ENCODE measurements at places on chromosomes 1 and 21. TPM values are rescaled to one million over a fixed set of nuclear protein-coding genes. Genes with fewer than 3 reads are reported as not detected.

DNA sequence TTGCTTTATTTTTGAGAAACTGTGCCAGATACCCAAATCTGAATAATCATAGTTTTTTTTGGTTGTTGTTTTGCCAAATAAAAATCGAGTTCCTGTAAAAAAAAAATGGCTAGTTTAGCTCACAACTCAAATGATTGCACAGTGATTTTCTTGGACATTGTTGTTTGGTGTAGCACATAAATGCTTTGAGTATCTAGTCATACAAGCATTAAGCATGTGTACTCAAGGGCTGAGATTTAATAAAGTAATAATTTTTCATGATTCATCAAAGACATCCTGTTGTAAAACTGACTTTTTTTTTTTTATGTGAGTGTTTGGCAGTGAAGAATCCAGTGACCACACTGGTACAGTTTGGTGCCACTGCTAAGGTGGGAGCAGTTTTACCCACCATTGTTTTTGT, 18.8 kb downstream of the ITSN1 start:
- no peak overlapping the region for H3K4me3 ChIP-seq
- H3K27ac ChIP-seq: peak overlapping the region; percentile 42
- peaks cover 20% of the 10 kb centered on the region for H3K4me1 ChIP-seq

Gene FOXD2
- 0.44 TPM for total RNA-seq

- H3K4me3 ChIP-seq: no peak overlapping the region
Measured at GRCh38 chr1:187839873-187840272, 1011.1 kb downstream of the PLA2G4A start.

Gene PROK1
- total RNA-seq: not detected

Gene ANKRD34A
- 3.1 TPM for total RNA-seq

Gene HIPK1
- 50.2 TPM for total RNA-seq

GRCh38 chr21:32940079-32941014, 85.4 kb upstream of the OLIG2 start:
- peaks cover 50% of the 10 kb centered on the region for H3K27me3 ChIP-seq
- H3K27ac ChIP-seq: no peak overlapping the region
- no peaks in the 10 kb centered on the region for H3K36me3 ChIP-seq
- H3K4me1 ChIP-seq: no peaks in the 10 kb centered on the region

DNA sequence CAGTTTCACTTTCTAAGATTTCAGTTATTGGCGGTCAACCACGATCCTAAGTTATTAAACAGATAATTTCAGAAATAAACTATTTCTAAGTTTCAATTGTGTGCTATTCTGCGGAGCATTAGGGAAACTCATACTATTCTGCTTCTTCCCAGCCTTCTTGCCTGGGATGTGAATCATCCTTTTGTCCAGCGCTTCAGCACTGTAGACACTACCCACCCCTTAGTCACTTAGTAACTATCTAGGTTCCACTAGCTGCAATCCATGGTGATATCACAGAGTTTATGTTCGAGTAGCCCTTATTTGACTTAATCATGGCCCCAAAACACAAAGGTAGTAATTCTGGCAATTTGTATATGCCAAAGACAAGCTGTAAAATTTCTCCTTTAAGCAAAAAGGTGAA, 279.9 kb upstream of the ADAMTS5 start:
- no peaks in the 10 kb centered on the region for H3K36me3 ChIP-seq
- no peak overlapping the region for H3K4me3 ChIP-seq
- DNase-seq: peak; percentile 17

DNA sequence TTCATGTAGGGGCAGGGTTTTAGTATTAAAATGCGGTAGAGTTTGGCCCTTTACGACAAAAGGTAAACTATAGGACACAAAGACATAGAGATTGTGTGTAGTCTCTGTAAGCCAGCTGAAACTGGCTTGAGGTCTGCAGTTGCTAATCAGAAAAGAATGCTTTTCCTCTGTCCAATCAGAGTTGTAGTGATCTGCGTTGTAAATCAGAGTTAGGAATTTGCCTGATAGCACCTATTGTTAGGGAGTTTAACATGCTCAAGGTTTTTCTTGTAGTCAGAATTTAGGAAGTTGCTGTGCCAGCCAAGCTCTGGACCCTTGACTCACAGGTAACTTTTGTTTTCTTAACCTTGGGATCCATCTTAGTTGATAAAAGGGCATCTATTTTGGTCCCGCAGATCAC, 61.2 kb upstream of the VTCN1 start:
- H3K27ac ChIP-seq: no peak overlapping the region
- no peak for DNase-seq
- H3K4me3 ChIP-seq: no peak overlapping the region

- peaks cover 16% of the 10 kb centered on the region for H3K36me3 ChIP-seq
- no peaks in the 10 kb centered on the region for H3K27me3 ChIP-seq
- peaks cover 19% of the 10 kb centered on the region for H3K4me1 ChIP-seq
- peak overlapping the region; percentile 85 for H3K27ac ChIP-seq
Measured at GRCh38 chr1:89844860-89845259, 24.0 kb downstream of the LRRC8D start.

- no peak overlapping the region for H3K4me3 ChIP-seq
- no peak overlapping the region for H3K27ac ChIP-seq
- no peak for DNase-seq
- H3K4me1 ChIP-seq: peaks cover 17% of the 10 kb centered on the region
Measured at GRCh38 chr1:115725600-115725999, 42.9 kb downstream of the CASQ2 start.

DNA sequence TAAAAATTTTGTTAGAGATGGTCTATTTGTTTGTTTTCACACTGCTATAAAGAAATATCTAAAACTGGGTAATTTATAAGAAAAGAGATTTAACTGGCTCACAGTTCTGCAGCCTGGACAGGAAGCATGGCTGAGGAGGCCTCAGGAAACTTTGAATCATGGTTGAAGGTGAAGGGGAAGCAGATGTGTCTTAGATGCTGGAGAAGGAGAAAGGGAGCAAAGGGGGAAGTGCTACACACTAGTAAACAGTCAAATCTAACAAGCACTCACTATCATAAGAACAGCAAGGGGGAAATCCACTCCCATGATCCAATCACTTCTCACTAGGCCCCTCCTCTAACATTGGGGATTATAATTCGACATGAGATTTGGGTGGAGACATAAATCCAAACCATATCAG, 76.8 kb upstream of the COL24A1 start:
- no peaks in the 10 kb centered on the region for H3K27me3 ChIP-seq
- H3K27ac ChIP-seq: no peak overlapping the region
- H3K4me1 ChIP-seq: peaks cover 6% of the 10 kb centered on the region
- DNase-seq: no peak

DNA sequence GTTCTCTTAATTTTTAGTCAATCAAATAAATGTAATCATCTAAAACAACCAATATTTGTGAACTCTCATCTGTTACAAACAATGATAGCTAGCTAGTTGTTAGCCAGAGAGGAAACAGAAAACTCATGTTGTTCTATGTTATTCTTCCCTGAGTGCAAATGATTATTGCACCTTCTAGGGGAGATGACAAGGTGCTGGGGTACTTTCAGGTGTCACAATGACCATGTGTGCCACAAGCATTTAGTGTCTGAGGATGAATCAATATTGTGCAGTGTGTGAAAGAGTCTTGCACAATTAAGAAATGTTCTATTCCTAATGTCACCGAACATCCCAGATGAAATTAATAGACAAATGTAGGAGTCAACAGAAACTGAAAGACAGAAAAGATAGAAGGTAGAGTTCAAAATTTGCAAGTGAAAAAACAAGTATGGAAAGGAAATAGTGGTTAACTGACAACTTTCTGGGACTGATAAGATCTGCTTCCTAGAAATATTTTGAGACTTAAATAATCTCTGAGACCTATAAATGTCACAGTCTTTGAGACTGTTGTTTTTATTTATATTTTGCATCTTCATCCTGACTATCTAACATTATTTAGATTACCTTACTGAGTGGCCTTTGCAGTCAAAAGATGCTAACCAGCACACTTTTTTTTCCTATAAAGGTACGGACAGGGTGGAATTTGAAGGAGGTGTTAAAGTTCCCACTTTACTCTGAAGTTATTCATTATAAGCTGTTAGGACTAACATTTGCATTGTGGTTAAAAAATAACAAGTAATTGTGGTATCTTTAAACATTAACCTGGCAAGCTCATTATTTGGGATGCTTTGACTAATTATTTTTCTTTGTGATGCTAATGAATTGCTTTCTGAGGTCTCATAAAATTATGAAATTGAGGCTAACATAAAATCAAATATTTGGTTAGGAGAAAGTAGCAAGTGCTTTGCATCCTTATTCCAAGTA, 21.6 kb upstream of the DPYD start:
- peaks cover 13% of the 10 kb centered on the region for H3K4me1 ChIP-seq
- no peak for DNase-seq
- no peak overlapping the region for H3K4me3 ChIP-seq
- no peak overlapping the region for H3K27ac ChIP-seq

Gene ABCA4
- total RNA-seq: not detected

Gene TXLNA
- total RNA-seq: 64.8 TPM

DNA sequence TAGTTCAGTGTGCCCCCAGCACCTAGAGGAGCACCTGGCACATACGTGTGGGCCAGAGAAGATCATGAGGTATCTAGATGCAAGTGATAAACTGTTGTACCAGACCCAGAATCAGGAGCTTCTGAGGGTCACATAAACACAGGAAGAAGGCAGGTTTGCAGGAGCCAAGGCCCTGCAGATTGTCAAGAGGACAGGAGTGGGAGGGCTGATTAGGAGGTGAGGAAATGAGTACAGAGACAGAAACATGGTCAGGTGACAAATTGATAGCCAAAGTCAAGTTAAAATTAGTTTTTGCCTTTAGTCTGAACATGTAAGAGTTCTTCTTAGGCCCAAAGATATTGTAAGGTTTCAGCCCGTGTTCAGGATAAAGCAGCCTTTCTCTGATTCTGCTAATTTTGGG, 14.0 kb upstream of the TRAF3IP3 start:
- H3K4me1 ChIP-seq: peaks cover 12% of the 10 kb centered on the region
- no peaks in the 10 kb centered on the region for H3K27me3 ChIP-seq

GRCh38 chr1:6842301-6842700, 57.0 kb downstream of the CAMTA1 start:
- no peak overlapping the region for H3K4me3 ChIP-seq
- H3K36me3 ChIP-seq: peaks cover 11% of the 10 kb centered on the region
- no peaks in the 10 kb centered on the region for H3K27me3 ChIP-seq
- no peak overlapping the region for H3K27ac ChIP-seq

Gene CHD1L
- 81.5 TPM for total RNA-seq

DNA sequence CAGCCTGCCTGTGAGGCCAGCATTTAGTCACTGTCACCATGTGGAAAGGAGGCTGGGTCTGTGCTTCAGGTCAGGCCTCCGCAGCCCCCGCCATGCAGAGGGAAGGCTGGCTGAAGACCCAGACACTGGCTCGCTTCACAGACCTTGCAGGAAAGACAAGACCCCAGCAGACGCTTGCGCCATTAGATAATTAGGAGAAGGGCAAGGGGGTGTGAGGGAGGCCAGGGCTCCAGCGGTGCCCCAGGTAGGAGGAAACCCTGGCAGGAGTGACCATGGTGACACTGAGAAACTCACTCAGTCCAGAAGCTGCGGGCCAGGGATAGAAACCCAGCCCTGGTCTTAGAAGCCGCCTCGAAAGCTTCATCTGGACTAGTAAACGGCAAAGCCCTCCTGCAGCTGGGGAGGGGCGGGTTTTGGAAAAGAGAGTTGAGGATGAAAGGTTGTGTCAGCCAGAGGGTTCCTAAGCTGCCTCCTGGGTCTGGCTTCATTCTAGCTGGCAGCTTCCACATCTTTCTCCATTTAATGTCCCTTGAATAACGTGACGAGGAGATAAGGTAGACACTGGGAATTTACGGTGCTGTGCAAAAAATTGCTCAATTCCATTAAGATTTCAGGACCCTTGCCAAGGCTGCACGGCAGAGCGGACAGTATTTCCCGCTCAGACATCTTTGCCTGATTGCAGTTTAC, 294.1 kb upstream of the VAMP3 start:
- no peak overlapping the region for H3K4me3 ChIP-seq
- peaks cover 5% of the 10 kb centered on the region for H3K36me3 ChIP-seq
- no peaks in the 10 kb centered on the region for H3K4me1 ChIP-seq
- H3K27me3 ChIP-seq: no peaks in the 10 kb centered on the region

Gene ESRRG
- total RNA-seq: not detected

- DNase-seq: no peak
- H3K36me3 ChIP-seq: no peaks in the 10 kb centered on the region
- no peaks in the 10 kb centered on the region for H3K27me3 ChIP-seq
- H3K27ac ChIP-seq: peak overlapping the region; percentile 82
Measured at GRCh38 chr1:24118410-24119242, 6.7 kb upstream of the MYOM3 start.

GRCh38 chr1:67355745-67356424, 48.2 kb downstream of the IL12RB2 start:
- peaks cover 5% of the 10 kb centered on the region for H3K36me3 ChIP-seq
- peak; percentile 71 for DNase-seq
- H3K4me3 ChIP-seq: peak overlapping the region; percentile 1
- no peaks in the 10 kb centered on the region for H3K27me3 ChIP-seq
- H3K27ac ChIP-seq: peak overlapping the region; percentile 73

GRCh38 chr1:57916041-57916440, 492.2 kb upstream of the DAB1 start:
- H3K4me1 ChIP-seq: no peaks in the 10 kb centered on the region
- H3K27ac ChIP-seq: no peak overlapping the region
- H3K27me3 ChIP-seq: no peaks in the 10 kb centered on the region
- no peaks in the 10 kb centered on the region for H3K36me3 ChIP-seq
- H3K4me3 ChIP-seq: no peak overlapping the region

- no peak for DNase-seq
- no peaks in the 10 kb centered on the region for H3K36me3 ChIP-seq
- H3K4me3 ChIP-seq: no peak overlapping the region
- no peaks in the 10 kb centered on the region for H3K4me1 ChIP-seq
- H3K27me3 ChIP-seq: no peaks in the 10 kb centered on the region
- H3K27ac ChIP-seq: no peak overlapping the region
Measured at GRCh38 chr21:19049567-19049966, 646.0 kb upstream of the TMPRSS15 start.

GRCh38 chr1:39720094-39720999, 18.3 kb upstream of the PPIE start:
- no peaks in the 10 kb centered on the region for H3K4me1 ChIP-seq
- H3K27me3 ChIP-seq: peaks cover 39% of the 10 kb centered on the region
- peak; percentile 76 for DNase-seq
- H3K27ac ChIP-seq: no peak overlapping the region
- H3K36me3 ChIP-seq: no peaks in the 10 kb centered on the region
- no peak overlapping the region for H3K4me3 ChIP-seq

Data from MCF 10A (cell line).